Right atrium auricular region (tissue), 2 donors: ENCODE measurements at places on chromosomes 2 and 18.

- peak; percentile 53 for DNase-seq
- no peak overlapping the region for H3K4me3 ChIP-seq
- H3K4me1 ChIP-seq = no peaks in the 10 kb centered on the region
- H3K27me3 ChIP-seq = no peaks in the 10 kb centered on the region
- H3K36me3 ChIP-seq = no peaks in the 10 kb centered on the region
- H3K27ac ChIP-seq = no peak overlapping the region
Measured at GRCh38 chr2:628651-629050, 48.6 kb downstream of the TMEM18 start.

DNA sequence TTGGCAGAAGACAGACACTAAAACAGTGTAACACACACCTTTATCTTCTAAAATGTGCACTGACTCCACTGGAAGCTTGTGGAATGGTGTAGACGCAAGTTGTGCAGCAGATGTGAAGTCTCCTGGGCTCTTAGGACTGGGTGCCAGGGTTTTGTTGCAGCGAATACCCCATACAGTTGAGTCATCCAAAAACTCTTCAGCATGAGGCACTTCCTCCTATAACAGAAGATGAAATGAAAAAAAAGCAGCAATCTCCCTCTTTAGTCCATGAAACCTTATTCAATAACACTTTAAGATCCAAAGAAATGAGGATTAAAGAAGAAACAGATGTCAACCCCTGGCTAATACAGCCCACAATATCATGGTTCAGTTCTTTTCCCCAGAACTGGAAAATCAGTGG lies 22.2 kb downstream of the BUB1 start:
- no peak for DNase-seq
- no peaks in the 10 kb centered on the region for H3K4me1 ChIP-seq
- H3K36me3 ChIP-seq = no peaks in the 10 kb centered on the region
- H3K4me3 ChIP-seq = no peak overlapping the region
- H3K27ac ChIP-seq = no peak overlapping the region

DNA sequence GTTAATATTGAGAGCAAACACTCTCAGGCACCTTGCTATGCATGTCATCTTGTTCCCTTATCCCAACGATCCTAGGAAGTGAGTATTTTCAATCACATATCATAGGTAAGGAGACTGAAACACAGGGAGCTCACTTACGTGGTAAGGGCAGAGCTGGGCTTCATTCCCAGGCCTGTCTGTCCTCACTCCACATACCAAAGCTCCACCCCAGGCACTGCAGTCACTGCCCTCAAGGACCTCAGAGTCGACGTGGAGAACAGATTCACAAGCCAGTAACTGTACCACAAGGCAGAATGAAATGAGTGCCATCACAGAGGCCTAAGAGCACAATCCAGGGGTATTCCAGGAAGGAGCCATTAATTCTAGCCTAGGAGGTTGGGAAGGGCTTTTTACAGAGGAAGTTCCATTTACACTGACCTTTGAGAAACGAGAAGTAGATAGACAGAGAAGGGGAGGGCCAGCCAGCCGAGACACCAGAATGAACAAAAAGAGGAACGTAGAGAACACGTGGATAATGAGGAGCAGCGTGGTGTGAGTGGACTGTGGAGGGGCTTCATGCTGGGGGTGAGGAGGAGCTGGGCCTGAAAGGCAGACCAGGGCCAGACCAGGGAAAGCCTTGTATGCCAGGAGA lies 48.6 kb downstream of the KIAA2012 start:
- no peak overlapping the region for H3K4me3 ChIP-seq
- no peaks in the 10 kb centered on the region for H3K27me3 ChIP-seq
- no peaks in the 10 kb centered on the region for H3K36me3 ChIP-seq
- no peak for DNase-seq
- no peak overlapping the region for H3K27ac ChIP-seq

DNA sequence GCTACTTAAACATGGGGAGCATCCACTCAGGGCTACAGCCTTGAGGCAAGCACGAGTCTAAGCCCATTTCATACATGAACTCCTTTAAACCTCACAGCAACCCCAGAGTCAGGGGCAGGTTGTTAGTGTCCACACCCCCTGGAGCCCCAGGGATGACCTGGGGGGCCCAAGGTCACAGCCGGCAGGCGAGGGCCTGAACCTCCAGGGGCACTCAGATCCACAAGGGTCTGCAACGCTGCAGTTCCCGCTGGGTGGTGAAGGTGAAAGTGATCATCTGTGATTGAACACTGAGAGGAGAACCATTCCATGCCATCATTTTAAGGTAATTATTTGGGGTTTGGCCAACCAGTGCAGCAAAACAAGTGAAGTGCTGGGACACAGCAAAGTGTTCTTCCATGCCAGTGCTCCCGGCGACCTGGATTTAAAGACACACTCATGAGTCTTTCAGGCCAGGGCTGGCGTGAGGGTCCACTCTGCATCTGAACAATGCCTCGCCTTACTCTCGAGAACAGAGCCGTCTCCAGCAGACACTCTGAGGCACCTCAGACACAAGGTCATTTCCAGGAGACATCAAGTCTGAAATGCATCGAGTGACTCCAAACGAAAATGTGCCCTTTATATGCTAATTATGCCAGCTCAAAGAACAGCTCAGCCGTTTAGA lies 61.6 kb upstream of the SNTG2 start:
- peak; percentile 32 for DNase-seq
- H3K27me3 ChIP-seq = no peaks in the 10 kb centered on the region
- no peaks in the 10 kb centered on the region for H3K4me1 ChIP-seq
- no peak overlapping the region for H3K27ac ChIP-seq
- H3K36me3 ChIP-seq = no peaks in the 10 kb centered on the region

DNA sequence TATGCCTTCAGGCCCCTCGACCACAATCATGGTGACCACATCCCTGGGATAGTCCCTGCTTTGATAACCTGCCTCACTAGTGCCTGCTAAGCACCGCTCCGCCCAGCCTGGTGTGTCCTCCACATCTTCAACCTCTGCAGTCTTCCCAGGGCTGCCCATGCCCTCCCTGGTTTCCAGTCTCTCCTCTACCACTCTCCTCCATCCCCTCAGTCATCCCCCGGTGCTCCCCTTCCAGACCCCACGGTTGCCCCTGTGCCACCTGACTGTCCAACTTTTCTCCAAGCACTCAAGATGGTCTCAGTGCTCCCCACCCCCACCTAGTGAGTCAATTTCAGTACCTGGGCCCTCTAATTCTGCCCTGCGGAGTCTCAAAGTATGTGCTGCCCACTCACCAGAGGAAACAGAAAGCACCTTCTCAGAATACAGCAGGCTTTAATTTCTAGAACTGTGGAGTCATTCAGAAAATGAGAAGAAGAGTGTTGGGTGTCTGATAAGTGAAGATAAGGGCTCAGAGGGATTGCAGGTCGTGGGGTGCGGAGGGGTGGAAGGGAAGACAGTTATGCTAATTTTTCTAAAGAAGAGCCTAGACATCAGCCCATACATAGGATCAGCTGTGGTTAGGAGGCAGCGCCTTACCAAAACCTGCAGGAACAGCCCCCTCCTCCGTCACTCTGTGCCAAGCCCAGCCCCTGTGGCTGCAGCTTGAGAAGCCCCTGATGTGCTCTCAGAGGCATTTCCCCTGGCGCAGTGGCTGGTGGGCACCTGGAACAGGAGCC lies 53.6 kb upstream of the CAB39 start:
- H3K4me3 ChIP-seq = no peak overlapping the region
- no peaks in the 10 kb centered on the region for H3K36me3 ChIP-seq
- peak overlapping the region; percentile 48 for H3K27ac ChIP-seq
- H3K27me3 ChIP-seq = no peaks in the 10 kb centered on the region

DNA sequence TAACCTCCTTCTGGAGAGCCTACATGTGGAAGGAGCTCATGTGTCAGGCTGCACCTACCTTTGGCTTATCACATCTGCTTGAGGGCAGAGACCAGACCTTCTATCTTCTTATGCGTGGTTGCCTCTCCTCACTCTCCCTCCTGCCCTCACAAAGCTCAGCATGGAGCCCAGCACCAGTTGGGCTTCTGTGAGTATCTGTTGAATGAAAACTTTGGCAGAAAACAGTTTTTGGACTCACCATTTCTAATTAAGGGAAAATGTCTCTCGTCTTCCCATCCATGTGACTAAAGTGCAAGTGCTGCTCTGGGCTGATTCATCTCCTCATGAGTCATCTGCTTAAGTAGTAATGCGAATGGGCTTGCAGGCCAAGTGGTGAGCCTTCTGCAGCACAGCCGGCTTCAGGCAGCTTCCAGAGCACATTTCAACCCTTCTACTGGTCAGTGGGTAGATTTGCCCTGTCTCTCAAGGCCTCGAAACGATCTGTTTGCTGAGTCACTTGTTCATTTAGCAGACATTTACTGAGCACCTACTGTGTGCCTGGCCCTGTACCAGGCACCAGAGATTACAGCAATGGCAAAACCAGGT lies 102.6 kb downstream of the VSNL1 start:
- H3K4me1 ChIP-seq = no peaks in the 10 kb centered on the region
- peak overlapping the region; percentile 48 for H3K27ac ChIP-seq
- H3K27me3 ChIP-seq = no peaks in the 10 kb centered on the region
- no peaks in the 10 kb centered on the region for H3K36me3 ChIP-seq
- H3K4me3 ChIP-seq = no peak overlapping the region

GRCh38 chr18:6374935-6375529 lies 39.7 kb downstream of the L3MBTL4 start:
- H3K36me3 ChIP-seq = no peaks in the 10 kb centered on the region
- no peaks in the 10 kb centered on the region for H3K27me3 ChIP-seq
- no peak overlapping the region for H3K4me3 ChIP-seq
- DNase-seq = no peak
- H3K4me1 ChIP-seq = peaks cover 28% of the 10 kb centered on the region

GRCh38 chr18:12307701-12308385 lies at the start of gene TUBB6:
TUBB6 (plus strand) TSS chr18:12308241; CDS start chr18:12308293, 52 bp downstream.
- no peaks in the 10 kb centered on the region for H3K27me3 ChIP-seq
- peak within 1 kb of the TSS; percentile 77 for H3K4me3 ChIP-seq
- peaks cover 24% of the 10 kb centered on the region for H3K36me3 ChIP-seq
- peaks cover 37% of the 10 kb centered on the region for H3K4me1 ChIP-seq
- H3K27ac ChIP-seq = peak within 1 kb of the TSS; percentile 90

GRCh38 chr2:108586631-108587030 lies 52.4 kb downstream of the LIMS1 start:
- peak overlapping the region; percentile 79 for H3K27ac ChIP-seq
- H3K4me1 ChIP-seq = peaks cover 60% of the 10 kb centered on the region
- DNase-seq = no peak
- H3K4me3 ChIP-seq = no peak overlapping the region

DNA sequence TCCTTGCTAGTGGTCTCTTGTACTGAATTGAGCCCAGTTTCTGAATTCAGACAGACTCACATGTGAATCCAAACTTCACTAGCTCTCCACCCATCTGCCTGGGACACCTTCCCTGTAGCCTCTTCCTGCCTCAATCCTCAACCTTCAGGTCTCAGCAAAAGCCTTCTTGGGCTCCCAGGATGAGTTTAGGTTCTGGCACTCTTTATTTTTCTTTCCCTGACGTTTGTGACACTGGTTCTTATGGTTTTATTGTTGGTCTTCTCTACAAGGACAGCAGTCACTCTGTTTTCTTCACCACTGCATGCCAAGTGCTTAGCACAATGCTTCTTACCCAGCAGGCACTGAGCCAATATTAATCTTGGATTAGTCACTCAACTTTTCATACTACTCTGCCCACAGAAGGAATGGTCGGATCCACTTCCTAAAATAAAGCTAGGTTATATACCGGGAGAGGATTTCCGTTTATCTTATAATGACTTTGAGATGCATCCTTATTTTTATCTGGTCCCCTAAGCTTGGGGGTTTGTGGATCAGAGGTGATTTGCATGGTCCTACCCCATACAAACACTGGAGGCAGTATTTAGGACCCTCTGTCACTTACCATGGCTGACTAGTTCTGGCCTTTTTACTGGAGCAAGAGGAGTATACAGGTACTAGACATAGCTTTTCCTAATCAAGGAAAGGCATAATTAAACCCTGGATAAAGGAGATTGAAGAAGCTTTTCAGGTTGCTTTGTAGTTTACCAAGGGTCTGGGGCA lies 186.3 kb downstream of the MYCN start:
- H3K27me3 ChIP-seq = no peaks in the 10 kb centered on the region
- no peak overlapping the region for H3K4me3 ChIP-seq
- DNase-seq = peak; percentile 23
- H3K4me1 ChIP-seq = no peaks in the 10 kb centered on the region
- H3K27ac ChIP-seq = no peak overlapping the region

- H3K4me1 ChIP-seq = no peaks in the 10 kb centered on the region
- no peak for DNase-seq
- no peaks in the 10 kb centered on the region for H3K36me3 ChIP-seq
- no peak overlapping the region for H3K4me3 ChIP-seq
- H3K27ac ChIP-seq = no peak overlapping the region
Measured at GRCh38 chr2:128370468-128371247, 52.0 kb upstream of the HS6ST1 start.

DNA sequence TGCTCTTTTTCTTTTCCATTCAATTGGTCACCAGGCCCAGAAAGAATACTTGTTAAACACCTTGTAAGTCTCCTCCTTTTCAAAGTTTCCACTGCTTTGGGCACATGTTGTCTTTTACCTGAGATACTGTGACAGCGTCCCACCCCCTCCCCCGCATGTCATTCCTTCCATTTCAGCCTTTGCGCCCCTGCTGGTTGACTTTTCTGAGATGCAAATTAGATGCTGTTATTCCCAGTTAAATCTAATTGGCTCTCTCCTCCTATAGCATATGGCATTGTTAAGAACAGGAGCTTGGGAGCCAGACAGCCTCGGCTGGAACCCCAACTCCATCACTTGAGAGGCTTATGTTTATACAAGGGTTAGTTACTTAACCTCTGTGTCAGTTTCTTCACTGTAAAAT lies 80.3 kb upstream of the GAREM1 start:
- H3K4me1 ChIP-seq = no peaks in the 10 kb centered on the region
- H3K36me3 ChIP-seq = no peaks in the 10 kb centered on the region
- no peak overlapping the region for H3K4me3 ChIP-seq
- no peaks in the 10 kb centered on the region for H3K27me3 ChIP-seq
- no peak overlapping the region for H3K27ac ChIP-seq

DNA sequence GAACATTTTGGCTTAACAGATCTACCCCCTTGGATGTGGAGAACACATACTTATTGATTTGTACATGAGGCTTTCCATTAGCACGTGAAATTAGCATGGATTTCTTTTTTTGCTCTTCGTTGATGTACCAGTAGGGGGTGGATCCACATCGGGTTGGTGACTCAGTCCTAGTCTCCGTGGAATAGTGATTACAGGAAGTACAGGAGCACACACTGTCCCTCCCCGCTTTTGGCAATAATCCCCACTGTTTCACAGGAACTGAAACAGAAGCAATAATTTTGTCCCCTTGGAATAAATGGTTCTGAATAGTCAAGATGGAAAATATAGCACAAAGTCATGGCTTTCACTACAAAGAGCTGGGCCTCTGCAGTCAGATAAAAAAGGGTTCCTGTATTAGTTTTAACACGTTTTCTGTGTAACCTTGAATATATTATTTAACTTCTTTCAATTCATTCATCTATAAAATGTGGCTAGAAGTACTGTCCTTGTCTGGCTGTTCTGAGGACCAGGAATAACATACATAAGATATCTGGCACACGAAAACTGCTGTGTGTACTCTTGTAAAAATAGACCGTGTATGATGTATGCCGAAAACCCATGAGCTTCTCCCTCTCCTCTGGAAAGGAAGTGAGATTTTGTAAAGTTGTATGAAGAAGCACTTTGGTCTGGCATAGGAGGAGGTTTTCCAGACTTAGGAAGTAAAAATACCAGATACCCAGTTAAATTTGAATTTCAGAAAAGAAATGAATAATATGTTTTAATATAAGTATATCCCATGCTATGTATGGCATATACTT lies 229.2 kb downstream of the GALR1 start:
- peak overlapping the region; percentile 9 for H3K27ac ChIP-seq
- H3K4me3 ChIP-seq = no peak overlapping the region
- no peaks in the 10 kb centered on the region for H3K36me3 ChIP-seq
- H3K4me1 ChIP-seq = no peaks in the 10 kb centered on the region
- peak; percentile 66 for DNase-seq
- no peaks in the 10 kb centered on the region for H3K27me3 ChIP-seq

GRCh38 chr18:73840319-73840945 lies 307.2 kb downstream of the FBXO15 start:
- H3K27ac ChIP-seq = no peak overlapping the region
- H3K4me1 ChIP-seq = no peaks in the 10 kb centered on the region
- no peaks in the 10 kb centered on the region for H3K27me3 ChIP-seq
